AG08395 (cell line): ENCODE measurements at places on chromosomes 3 and 15.
A peak's percentile ranks its signal among the peaks of the same experiment; 100 is the strongest.

- DNase-seq: no peak
Measured at GRCh38 chr3:89525609-89526008, 418.2 kb downstream of the EPHA3 start.

GRCh38 chr3:146468671-146469149, 651 bp downstream of the PLSCR2 start:
- DNase-seq: no peak

GRCh38 chr15:47513471-47513870, 203.8 kb upstream of the SEMA6D start:
- no peak for DNase-seq

- DNase-seq: peak; percentile 93
Measured at GRCh38 chr3:62109534-62109933, 263.8 kb downstream of the FEZF2 start.

DNA sequence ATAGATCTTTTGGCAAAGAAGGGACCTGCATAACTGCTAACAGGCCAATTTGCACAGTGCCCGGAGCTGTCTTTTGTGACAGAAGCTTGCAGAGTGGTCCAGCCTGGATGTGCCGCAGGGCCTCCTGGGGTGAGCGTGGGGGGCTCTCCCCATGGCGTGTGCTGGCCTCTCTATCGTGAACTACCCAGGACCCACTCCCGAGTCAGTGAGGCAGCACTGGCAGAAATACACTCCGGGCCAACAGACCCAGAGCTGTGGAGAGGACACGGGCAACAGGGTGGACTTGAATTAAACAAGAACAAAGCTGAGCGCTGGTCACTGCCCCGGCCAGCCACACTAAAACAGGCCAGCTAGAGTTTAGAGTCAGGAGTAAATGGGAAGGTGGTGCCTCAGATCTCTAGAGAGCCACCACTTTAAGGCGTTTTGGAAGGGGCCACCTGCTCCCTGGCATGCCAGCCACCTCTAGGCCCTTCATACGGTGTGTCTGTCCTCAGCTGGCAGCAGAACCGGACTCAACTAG, 152.1 kb downstream of the KLF13 start:
- DNase-seq: no peak

- DNase-seq: no peak
Measured at GRCh38 chr3:40588406-40588805, 63.6 kb downstream of the ZNF621 start.

- DNase-seq: no peak
Measured at GRCh38 chr15:62622775-62623174, 419.8 kb upstream of the TPM1 start.

DNA sequence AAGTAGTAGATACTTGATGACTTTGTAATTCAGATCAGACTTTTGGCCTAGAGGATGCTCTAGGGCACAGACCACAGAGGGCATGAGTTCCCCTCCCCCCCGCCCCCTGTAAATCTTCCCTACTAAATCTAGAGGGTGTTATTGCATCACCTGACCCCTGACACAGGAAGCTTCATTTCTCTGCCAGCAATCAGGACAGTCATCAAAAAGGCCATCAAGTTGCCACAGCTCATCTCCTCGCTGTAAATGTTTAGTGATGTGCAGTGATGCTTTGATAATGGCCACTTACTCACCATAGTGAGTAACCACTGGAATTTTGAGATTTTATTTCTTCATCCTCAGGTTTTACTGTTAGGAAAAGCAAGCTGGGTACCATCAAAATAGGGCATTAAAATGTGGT, 289.2 kb upstream of the CHRM5 start:
- no peak for DNase-seq

DNA sequence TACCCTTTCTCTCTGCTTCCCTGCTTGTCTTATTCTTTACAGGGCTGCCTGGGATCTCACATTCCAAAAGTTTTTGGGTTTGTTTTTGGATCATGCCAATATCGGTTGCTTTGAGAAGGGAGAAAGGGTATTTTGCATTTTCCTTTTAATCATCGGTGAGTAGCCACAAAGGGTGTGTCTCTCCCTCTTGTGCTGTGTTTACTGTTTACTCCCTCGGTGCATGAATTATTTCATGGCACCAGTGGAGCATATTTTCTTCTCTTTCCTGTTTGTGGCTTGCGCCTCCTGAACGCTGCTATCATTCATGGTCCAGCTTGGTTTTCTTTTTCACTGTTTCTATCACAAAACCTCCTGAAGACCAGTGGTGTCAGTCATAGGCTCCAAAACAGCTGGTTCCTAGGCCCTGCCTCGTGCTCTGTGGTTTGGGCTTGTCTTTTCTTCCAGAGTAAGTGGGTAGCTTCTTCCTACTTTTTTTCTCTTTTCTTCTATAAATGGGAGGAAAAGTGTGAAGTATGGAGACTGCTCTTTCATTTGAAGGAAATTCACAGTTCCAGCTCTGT, 54.9 kb downstream of the IGF1R start:
- DNase-seq: peak; percentile 52

GRCh38 chr3:133330065-133330464, 69.8 kb upstream of the BFSP2 start:
- DNase-seq: no peak

DNA sequence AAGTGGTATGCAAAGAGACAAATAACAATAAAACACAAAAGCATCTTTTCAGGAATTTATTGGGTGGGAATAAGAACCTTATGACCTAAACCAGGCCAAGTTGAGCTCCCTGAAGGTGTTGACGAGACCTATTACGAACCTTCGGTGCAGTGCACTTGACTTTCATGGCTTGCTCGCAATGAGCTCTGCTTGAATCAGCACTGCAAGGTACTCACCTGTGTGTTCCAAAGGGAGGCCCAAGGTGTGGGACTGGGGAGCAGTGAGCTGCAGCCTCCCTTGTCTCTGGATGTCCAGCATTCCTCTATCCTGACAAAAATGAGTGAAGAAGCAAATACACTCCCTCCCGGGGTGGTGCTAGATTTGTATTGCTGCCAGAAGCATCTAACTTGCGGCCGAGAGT, at the start of gene MDFIC2:
Gene MDFIC2, minus strand, starts transcription at position 303 of the 400 bp plus-strand sequence. CDS start 665 bp downstream, outside the sequence.
- no peak for DNase-seq

DNA sequence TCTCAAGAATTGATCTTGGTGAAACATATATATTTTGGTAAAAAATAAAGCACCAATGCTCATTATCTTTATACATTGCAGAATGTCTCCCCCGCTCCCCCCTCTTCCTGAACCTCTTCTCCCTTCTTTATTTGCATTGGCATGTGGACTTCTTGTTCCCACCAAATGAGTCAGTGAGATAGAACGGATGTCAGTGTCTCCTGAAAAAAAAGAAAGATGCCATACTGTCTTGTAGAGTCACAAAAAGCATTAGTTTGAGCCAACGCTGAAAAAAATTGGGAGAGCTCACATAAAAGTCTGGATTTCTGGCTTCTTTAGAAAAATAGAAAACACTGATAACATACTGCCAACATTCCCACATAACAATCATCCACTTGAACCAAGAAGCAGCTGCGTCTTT, 32.0 kb upstream of the STXBP5L start:
- DNase-seq: no peak

DNA sequence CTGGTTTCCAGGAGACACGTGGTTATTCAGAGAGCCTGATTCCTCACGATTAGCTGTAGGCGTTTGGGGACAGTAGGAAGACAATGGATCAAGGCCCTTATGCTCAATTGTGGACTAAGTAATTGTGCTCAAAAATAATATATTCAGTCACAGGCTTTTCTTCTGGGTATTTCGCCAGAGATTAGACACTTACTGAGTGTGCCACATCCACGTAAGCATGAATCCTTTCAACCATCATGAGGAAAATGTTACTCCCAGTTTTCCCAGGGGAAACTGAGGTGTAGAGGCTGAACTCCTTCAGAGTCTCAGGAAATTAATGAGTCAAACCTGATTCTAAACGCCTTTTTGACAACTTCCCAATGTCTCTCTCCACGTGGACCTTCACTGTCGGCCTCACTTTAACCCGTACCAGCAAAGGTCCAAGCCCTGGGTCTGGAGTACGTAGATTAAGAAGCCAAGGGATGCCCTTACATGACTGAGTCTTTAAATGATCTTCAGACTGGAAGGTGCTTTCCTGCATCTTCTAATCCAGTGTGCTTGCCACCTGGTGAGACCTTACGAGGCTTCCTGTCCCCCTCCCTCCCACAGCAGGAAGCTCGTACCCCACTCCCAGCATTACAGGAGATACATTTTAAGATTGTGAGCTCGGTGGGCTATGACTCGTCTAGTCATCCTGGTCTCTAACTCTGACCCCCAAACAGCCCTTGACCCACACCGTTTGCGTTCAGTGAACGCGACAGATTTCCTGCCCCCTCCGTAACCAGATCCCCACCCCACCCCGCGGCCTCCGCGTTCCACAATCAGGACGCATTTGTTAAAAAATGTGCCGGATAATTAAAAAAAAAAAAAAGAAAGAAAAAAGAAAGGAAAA, 1.7 kb downstream of the PKM start:
- DNase-seq: peak; percentile 21

- DNase-seq: no peak
Measured at GRCh38 chr15:68666120-68666811, 87.5 kb downstream of the CORO2B start.

DNA sequence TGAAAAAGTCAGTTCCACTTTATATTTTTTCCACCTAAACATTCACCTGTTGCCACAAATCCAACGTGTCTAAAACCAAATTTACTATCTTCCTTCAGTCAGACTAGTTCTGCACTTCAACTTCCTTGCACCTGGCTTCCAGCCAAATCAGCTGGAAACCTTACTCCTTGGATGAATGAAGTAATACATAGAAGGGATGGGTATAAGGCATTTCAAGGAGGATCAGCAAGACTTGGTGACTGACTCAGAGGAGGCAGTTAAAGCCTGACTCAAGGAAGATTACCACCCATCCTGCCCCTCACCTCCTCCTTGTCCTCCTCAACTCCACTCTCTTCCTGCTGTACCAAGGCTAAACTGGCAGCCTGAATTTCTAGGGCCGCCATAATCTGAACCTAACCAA, 37.1 kb downstream of the QTRT2 start:
- peak; percentile 81 for DNase-seq

DNA sequence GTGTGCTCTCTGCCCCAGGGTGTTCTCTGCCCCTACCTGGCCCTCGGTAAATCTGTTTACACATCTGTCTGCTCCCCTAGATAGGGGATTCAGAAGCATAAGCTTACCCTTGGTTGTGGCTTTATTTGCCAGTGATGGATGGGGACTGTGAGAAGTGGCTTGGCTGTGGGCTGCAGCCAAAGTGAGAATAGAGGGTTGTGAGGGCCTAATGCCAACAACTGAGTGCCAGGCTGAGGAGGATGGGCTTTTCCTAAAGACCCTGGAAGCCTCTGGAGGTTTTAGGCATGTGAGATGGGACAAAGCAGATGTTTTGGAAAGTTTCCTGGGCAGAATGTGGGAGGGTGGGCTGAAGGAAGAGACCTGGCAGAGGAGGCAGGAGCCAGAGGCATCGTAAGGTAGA, 15.4 kb upstream of the APEH start:
- DNase-seq: no peak

- peak; percentile 32 for DNase-seq
Measured at GRCh38 chr15:44296625-44297524, 8.4 kb downstream of the GOLM2 start.

DNA sequence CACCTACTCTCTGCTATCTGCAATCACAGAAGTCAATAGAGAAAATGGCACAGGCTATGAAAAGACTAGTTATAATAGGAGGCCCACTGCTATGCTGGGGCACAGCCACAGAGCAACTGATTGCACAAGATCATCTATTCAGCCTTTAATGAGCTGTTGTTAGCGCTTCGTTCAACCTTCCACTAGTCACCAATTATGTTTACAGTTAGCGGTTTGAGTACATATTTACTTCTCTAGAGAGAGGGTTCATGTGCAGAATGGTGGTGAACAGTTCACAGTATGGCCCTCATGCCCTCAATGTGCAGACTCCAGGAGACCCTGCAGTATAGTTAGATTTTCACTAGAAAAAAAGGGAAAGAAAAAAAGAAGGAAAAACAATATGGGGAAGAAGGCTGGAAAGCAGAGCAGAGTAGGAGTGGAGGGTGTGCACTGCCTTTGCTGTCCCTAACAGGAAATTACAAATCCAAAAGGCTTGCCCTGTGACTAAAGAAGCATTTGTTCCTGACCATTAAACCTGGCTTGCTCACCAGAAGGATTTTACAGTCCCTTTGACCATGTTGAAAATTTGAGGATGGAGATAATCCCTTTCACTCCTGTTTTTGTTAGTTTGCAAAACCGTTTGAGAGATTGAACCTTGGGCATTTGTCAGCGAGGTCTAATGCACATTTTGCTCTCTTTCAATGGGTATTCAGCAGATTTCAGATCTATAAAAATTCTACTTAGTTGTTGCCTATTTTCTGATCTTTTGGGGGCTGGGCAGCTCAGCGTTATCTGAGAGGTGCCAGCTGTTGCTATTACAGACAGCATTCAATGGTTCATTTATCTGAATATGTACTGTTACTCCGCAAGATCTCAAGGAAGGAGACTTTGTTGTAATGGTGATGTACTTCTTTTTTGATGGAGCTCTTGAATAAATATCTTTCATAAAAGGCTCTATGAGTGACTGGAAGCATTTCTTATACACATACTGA, 296.1 kb downstream of the LSAMP start:
- DNase-seq: peak; percentile 6

- no peak for DNase-seq
Measured at GRCh38 chr3:162092751-162093150, 596.1 kb downstream of the OTOL1 start.

GRCh38 chr3:81909796-81910195, 148.4 kb upstream of the GBE1 start:
- no peak for DNase-seq

GRCh38 chr3:38536671-38537070, 40.5 kb downstream of the EXOG start:
- no peak for DNase-seq

GRCh38 chr15:67480741-67481140, 40.2 kb upstream of the C15orf61 start:
- DNase-seq: no peak

DNA sequence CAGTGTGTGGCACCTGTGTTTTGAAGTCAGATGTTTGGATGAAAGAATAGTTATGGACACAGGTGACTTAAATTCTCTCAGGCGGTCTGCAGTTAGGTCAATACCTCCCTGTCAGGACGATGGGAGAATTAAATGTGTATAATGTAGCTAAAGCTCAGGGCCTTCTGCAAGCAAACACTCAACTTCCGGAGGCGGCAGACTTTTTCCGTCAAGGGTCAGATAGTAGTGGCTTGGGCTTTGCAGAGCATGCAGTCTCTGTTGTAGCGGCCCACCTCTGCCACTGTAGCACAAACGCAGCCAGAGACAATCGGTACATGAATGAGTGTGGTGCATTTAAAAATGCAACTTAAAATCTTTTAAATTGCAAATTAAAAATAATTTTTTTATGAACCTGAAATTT, 47.4 kb downstream of the CMTM8 start:
- DNase-seq: no peak

- peak; percentile 67 for DNase-seq
Measured at GRCh38 chr3:189488241-189488767, 142.9 kb upstream of the TP63 start.

- no peak for DNase-seq
Measured at GRCh38 chr3:102178817-102179216, 256.0 kb upstream of the ZPLD1 start.

- no peak for DNase-seq
Measured at GRCh38 chr15:58564981-58565380, 133.2 kb downstream of the LIPC start.

- peak; percentile 43 for DNase-seq
Measured at GRCh38 chr15:33963831-33964664, 4.2 kb upstream of the CHRM5 start.

- no peak for DNase-seq
Measured at GRCh38 chr3:182708810-182709209, 84.5 kb upstream of the ATP11B start.

GRCh38 chr3:111321786-111322185, 220.2 kb upstream of the CD96 start:
- DNase-seq: no peak
